ENCODE measurements at places on chromosomes 2 and 18.
A peak's percentile ranks its signal among the peaks of the same experiment; 100 is the strongest.

- DNase-seq: no peak
Observed at GRCh38 chr2:65092791-65093190, 36.6 kb downstream of the CEP68 start.

- no peak for DNase-seq
Observed at GRCh38 chr18:9478545-9478944, 3.2 kb downstream of the RALBP1 start.

GRCh38 chr2:189454009-189454408 lies 12.7 kb downstream of the WDR75 start:
- no peak for DNase-seq

DNA sequence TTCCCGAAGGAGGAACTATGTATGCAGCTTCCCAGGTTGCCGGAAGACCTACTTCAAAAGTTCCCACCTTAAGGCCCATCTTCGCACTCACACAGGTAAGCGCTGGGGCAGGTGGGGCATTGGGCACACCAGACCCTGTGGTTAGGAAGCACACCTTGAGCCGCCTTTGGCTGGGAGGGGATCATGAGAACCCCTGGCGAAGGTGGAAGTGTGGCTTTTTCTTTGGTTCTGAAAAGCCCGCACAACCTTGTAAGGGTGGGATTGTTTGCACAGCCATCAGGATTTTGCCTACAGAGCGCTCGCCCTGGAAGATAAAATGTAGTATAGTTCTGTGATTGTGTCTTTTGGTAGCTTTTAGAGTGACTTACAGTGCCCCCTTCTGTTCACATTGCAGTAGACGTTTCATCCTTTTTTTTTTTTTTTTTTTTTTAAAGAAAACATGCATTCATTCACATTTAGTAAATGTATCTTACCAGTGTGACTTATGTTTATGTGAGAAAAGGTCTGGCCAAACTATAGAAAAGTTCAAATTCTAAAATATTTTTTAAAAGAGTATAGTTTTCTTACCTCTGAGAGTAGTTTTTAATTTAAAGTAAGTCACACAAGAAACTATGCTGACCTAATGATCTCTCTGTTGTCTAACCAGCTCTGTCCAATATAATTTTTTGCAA lies 5.3 kb downstream of the KLF11 start:
- DNase-seq: no peak

- no peak for DNase-seq
Observed at GRCh38 chr2:14256890-14257289, 375.6 kb upstream of the LRATD1 start.

DNA sequence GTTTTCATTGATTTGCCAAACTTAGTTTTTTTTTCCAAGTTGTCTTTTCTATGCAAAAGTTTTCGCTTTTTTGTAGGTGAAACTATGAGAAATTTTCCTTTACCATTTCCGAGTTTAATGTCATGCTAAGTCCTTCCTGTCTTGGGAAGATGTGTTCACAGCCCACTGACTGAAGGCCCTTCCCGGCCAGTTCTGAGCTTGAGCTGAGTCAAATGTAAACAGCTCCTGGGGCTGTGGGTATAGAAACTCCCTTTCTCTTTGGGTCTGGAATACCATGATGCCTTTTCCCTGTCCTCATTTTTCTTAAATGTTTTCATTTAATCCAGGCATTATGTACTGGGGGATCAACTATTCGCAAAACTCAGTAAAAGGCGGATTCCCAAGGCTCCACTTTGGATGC lies 69.8 kb upstream of the IL1R1 start:
- DNase-seq: no peak

- peak; percentile 31 for DNase-seq
Observed at GRCh38 chr2:227766373-227766883, 20.7 kb downstream of the SCYGR8 start.

GRCh38 chr18:2147476-2148230 lies 423.7 kb downstream of the METTL4 start:
- no peak for DNase-seq

DNA sequence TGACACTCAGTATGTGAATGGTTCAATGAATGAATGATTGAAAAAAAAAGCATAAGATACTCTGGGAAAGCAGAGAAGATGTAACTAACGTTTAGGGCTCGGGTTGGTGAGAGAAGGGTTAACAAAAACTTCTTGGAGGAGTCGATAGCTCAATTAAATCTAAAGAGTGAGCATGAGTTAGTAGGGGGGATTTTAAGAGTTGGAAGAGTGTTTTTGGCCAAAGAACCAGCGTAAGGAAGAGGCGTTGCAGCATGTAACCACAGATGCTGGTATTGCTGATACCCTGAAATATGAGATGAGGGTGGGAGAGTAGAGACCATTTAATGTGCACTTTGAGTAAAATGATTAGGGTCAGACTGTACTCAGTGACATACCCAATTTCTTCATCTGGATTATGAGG lies 14.5 kb downstream of the ARHGAP28 start:
- no peak for DNase-seq

GRCh38 chr18:924987-925386 lies 20.3 kb downstream of the ADCYAP1 start:
- DNase-seq: no peak

DNA sequence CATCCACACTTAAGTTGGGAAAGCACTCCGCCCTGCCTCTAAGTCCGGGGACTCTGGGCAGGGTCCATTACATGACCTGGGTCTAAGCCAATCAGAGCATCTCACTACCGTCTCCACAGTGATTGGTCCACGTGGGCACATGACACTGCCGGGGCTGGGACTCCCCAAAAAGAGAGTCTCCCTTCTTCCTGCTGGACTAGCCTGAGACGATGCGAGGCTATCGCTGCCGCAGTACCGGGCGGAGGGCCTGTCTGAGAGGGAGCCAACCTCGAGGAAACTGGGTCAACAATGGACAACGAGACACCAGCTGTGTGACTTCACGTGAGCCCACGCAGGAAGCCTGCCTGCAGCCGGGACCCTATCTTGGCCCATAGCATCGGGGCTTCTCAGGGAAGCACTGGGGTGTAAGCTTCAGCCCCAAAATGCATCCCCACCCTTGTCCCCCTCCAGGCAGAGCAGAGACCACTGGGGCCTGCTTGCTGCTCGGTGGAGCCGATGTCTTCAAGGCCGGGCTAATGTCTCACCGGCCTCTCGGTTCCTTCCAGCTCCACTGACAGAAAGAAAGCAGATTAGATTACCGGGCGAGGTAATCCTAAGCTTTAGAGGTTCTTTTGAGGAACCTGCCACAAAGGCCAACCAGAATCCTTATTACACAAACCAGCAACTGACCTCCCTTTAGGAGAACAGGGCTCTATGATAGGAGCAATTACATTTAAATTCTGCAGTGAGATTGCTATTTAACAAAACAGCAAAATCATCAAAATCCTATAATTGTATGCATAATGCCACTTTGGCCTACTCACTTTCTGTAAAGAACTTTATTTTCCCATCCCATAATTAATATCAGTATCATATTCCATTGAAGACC lies 21.3 kb upstream of the COPS8 start:
- no peak for DNase-seq

DNA sequence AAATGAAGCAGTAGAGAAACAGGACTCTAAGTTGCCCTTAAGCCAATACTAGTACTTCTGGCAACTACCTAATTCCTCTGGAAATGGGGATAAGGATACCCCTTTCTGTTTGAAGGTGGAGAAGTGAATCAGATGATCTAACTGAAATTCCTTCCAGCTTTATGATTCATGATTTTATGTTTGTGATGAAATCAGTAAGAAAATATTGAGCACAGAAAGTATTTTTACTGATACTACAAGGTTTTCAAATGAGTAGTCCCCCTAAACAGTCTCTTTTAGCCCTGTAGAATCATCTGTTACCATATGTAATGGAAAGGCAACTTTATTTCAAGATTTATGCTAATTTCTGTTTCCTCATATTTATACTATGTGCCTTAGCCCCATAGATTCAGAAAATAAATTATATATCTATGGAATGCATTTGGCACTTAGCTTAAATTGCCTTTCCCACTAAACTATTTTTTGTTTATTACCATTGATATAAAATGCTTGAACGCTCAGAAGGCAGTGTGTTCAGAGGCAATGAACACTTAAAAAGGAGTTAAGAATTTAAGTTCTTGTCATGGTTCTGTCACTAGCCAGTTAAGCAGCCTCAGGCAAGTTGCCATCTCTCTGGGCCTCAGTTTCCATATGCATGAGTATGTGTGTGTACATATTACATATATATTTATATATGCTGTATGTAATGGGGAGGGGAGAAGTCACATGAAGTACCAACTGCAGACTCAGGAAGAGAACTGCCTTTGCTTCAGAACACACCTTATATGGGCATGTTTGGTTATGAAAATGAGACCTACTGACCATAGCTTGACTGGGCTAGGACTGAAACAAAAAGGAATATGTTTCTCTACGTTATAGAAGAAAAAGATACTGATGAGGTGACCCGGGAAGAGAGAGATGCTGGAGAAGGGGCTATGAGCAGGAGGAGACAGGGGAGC lies 97.7 kb downstream of the CDC42EP3 start:
- DNase-seq: no peak

DNA sequence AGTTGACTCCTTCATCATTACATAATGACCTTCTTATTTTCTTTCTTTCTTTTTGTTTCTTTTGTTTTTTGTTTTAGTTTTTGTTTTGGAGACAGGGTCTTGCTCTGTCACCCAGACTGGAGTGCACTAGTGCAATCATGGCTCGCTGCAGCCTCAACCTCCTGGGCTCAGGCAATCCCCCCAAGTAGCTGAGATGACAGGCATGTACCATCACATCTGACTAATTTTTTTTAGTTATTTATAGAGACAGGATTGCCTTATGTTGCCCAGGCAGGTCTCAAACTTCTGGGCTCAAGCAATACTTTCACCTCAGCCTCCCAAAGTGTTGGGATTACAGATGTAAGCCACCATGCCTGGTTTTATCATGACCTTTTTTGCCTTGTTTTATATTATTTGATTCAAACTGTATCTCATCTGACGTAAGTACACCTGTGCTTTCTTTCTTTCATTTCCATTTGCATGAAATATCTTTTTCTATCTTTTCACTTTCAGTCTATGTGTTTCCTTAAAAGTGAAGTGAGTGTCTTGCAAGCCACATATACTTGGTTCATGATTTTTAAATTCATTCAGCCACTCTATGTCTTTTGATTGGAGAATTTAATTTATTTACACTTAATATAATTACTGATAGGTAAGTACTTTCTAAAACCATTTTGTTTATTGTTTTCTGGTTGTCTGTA lies 39.1 kb downstream of the SP100 start:
- DNase-seq: no peak

- no peak for DNase-seq
Observed at GRCh38 chr18:2331491-2331890, 239.8 kb downstream of the METTL4 start.

- no peak for DNase-seq
Observed at GRCh38 chr2:106956879-106957278, 70.9 kb upstream of the ST6GAL2 start.

- no peak for DNase-seq
Observed at GRCh38 chr2:122021941-122022340, 266.5 kb downstream of the TSN start.

- DNase-seq: no peak
Observed at GRCh38 chr2:114537777-114538176, 95.3 kb downstream of the DPP10 start.

DNA sequence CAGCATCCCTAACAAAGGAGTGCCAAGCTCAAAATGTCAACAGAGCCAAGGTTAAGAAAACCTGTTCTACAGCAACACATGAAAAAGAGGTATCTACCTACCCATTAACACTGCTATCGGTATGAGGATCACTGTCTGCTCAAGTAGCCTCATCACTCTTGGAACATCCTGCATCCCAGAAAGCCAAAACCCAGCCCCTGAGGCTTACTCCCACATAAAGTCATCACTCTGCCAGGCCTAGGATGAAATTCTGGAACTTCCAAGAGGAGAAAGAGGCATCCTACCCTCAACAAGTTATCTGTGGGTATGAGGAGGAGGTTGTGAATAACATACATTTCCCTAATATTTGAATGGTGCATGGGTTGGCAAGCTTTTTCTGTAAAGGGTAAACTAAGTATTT lies 25.5 kb downstream of the CDH2 start:
- DNase-seq: no peak

DNA sequence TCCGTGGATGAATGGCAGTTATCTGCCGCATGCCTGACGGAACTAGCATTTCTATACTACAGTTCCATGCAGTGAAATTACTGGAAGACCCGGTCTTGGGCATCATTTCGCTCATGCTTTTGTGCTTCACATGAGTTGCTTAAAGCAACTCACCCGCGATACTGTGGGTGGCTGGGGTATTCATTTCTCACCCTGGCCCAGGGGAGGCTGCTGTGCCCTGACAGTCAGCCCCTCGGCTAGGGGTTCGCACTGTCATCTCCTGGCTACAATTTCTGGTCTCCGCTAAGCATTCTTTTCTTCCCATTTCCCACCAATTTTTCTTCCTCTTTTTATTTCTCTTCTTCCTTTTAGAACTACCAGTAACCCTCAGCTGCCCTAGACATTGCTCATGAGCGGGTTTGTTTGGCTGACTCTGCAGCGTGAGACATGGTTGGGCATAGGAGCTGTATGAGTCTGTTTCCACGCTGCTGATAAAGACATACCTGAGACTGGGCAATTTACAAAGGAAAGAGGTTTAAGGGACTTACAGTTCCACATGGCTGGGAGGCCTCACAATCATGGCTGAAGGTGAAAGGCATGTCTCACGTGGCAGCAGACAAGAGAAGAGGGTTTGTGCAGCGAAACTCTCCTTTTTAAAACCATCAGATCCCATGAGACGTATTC lies 16.5 kb upstream of the CNDP2 start:
- no peak for DNase-seq

- DNase-seq: no peak
Observed at GRCh38 chr2:217063238-217063755, 203.4 kb upstream of the TNP1 start.

- no peak for DNase-seq
Observed at GRCh38 chr2:217954469-217954868, 48.3 kb downstream of the TNS1 start.

DNA sequence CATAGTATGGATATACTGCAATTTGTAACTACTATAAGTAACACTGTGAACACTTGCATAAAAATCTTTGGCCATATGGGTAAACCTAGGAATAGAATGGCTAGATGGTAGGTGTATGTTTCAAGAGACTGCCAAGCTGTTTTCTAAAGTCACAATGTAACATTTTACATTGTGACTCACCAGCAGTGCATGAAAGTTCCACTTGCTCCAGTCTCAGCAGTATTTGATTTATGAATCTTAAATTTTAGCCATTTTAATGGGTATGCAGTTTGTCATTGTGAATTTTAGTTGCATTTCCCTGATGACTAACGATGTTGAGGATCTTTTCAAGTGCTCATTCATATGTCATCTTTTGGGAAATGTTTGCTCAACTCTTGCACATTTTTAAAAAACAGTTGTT lies 86.1 kb downstream of the FARSB start:
- no peak for DNase-seq

GRCh38 chr18:8821531-8821930 lies 116.2 kb downstream of the MTCL1 start:
- no peak for DNase-seq

Data from T follicular helper cell (primary cell).